ENCODE measurements at places on chromosomes 12 and 14.
A peak's percentile ranks its signal among the peaks of the same experiment; 100 is the strongest.

- DNase-seq = no peak
Measured at GRCh38 chr12:2683283-2684025, 111.3 kb upstream of the FKBP4 start.

- no peak for DNase-seq
Measured at GRCh38 chr14:81144824-81145603, 75.7 kb downstream of the GTF2A1 start.

GRCh38 chr14:97900196-97900854, 1103.1 kb downstream of the VRK1 start:
- DNase-seq = no peak

DNA sequence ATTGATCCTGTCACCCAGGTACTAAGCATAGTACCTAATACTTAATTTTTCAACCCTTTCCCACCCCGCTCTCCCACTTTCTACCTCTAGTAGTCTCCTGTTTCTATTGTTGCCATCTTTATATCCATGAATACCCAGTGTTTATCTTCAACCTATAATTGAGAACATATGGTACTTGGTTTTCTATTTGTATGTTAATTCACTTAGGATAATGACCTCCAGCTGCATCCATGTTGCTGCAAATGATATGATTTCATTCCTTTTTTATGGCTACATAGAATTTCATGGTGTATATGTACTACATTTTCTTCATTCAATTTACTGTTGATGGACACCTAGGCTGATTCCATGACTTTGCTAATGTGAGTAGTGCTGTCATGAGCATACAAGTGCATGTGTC, 547.3 kb upstream of the NOVA1 start:
- no peak for DNase-seq

- no peak for DNase-seq
Measured at GRCh38 chr12:98466640-98467400, 48.6 kb upstream of the TMPO start.

DNA sequence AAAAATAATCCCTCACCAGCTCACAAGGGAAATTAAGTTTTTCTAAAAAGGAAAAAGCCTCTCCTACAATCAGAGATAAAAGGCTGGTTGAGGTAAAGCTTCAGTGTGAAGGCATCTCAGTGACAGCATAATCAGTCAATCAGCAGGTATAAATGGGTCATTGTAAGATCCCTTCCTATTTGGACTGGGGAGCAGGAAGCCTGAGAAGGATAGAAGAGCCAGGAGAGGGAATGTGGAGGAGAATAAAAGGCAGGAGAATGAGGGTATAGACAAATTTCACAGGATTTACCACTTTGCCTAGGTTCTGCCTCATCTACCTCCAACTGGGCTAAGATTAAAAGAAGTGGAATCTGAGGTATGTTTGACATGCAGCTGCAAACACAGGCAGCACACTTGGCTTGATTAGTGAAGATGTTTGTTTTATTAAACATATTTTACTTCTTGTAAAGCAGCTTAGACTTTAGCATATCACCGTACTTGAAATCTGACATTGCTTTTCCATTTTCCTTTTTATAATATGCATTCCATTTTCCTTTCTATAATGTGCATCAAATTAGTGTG, 479.1 kb upstream of the USP15 start:
- DNase-seq = no peak

GRCh38 chr12:3311027-3311402, 180.0 kb upstream of the PRMT8 start:
- DNase-seq = no peak

DNA sequence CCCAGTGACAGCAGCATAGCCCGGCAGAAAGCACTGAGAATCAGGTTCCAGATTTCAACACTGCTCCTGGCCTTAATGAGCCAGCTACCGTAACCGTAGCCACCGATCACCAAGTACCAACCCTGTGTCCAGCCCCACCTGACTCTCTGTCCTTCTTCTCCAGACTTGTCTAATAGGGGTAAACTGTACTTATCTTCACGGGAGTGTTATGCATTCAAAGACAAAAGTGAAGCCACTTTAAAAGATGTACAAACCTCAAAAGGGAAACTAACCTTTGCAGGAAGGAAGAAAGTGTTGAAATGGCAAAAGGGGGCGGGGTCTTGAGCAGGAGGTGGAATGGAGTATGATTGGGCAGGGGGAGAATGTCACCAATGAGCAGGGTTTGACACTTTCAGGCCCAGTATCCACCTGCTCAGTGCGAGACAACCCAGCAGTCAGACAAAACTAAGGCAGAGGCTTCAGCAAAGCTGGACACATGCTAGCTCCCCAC, 226.1 kb downstream of the CHST11 start:
- no peak for DNase-seq

DNA sequence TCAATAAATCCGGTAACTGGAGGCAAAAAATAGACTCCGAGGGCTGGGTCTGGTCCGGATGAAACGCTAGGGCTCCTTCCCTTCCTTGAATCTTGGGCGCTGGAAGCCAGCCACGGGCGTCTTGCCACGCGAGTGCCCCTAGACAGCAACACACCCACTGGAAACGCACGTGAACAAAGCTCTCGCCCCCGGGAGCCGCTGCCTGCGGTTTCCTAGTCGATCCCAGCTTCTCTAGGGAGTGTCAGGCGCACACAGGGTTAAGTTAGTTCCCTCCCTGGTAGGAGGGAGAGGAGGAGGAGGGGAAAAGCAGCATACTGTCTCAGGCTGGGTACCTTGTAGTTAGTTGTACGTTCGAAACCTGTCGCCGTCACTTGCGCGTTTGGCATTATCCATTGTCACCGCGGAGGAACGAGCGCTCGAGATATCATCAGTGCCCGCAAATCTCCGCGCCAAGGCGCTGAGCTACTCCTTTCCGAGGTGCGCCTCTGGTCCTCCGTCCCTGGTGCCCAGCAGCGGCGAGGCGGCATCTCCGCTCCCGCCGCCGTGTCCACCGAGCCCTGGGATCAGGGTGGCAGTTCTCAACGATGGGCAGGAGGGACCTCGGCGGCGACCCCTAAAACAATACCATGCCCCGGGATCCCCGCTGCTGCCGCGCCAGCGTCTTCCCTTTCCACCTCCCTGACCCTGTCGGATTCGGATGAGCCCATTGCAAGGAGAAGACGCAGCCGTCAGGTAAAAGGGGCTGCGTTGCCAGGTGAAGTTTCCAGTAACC, at the start of gene FLRT2:
Gene FLRT2, plus strand, starts transcription at position 342 of the 772 bp plus-strand sequence. CDS start 91,371 bp downstream, outside the sequence.
- DNase-seq = no peak

GRCh38 chr14:90795744-90796143, 20.5 kb downstream of the TTC7B start:
- DNase-seq = peak; percentile 74

DNA sequence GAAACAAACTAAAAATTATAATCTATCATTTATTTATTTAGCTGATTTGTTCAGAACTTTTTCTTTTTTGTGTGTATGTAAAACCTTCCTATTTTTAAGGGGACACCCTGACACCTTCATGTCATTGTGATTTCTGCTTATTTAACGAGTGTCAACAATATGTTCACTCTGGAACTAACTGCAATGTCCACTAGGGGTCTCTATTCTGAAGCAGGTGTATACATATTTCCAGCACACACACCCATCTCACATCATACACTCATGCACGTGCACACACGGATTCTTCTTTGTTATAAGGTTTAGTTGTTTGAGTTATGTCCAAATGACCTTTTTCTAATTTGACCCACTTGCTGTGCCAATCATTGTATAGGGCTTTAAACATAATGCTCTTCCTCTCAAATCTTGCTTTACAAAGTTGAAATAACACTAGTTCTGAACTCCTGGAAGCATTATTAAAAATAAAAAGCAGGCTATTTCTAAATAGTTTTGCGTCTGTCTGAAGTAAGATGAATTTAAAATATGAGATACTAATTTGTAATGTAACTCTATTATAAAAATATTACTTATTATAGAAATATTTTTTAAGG, 15.5 kb downstream of the E2F7 start:
- no peak for DNase-seq

- DNase-seq = no peak
Measured at GRCh38 chr12:43893670-43894069, 57.8 kb downstream of the TMEM117 start.
